ENCODE measurements at places on chromosomes 7 and 10. TPM values are rescaled to one million over a fixed set of nuclear protein-coding genes. Genes with fewer than 3 reads are reported as not detected.

GNAT3 gene
- total RNA-seq, result not detected

TFPI2 gene
- not detected for total RNA-seq

CLDN3 gene
- total RNA-seq, result not detected

WNT8B gene
- 0.43 TPM for total RNA-seq

HMX3 gene
- total RNA-seq, result not detected

TASOR2 gene
- total RNA-seq, result 45.4 TPM

STEAP4 gene
- not detected for total RNA-seq

PAPOLB gene
- total RNA-seq, result not detected

MRPL32 gene
- 75.5 TPM for total RNA-seq

RELN gene
- not detected for total RNA-seq

TMEM236 gene
- total RNA-seq, result 0.02 TPM

LRRD1 gene
- not detected for total RNA-seq

CH25H gene
- total RNA-seq, result not detected

DGKB gene
- total RNA-seq, result not detected

TMEM213 gene
- not detected for total RNA-seq

ASZ1 gene
- not detected for total RNA-seq

SCIN gene
- total RNA-seq, result 0.25 TPM

LRRN3 gene
- total RNA-seq, result 8.0 TPM

CFAP69 gene
- total RNA-seq, result 0.70 TPM

RNF32 gene
- 0.90 TPM for total RNA-seq

CEP55 gene
- total RNA-seq, result 76.0 TPM

TMEM225B gene
- 0.58 TPM for total RNA-seq

GIMAP4 gene
- 135 TPM for total RNA-seq

PNLIPRP3 gene
- total RNA-seq, result not detected

ATE1 gene
- total RNA-seq, result 23.2 TPM

MSS51 gene
- total RNA-seq, result 2.4 TPM

PHYH gene
- total RNA-seq, result 12.8 TPM

C1QL3 gene
- total RNA-seq, result not detected

ANXA8L1 gene
- total RNA-seq, result not detected

TACR2 gene
- not detected for total RNA-seq

AOAH gene
- 10.0 TPM for total RNA-seq

GIGYF1 gene
- total RNA-seq, result 40.3 TPM

GIMAP8 gene
- total RNA-seq, result 9.6 TPM

PLAC9 gene
- total RNA-seq, result not detected

CYP2C19 gene
- total RNA-seq, result not detected

CREB3L2 gene
- total RNA-seq, result 28.7 TPM

NUTM2E gene
- total RNA-seq, result 0.27 TPM

UPK3BL1 gene
- not detected for total RNA-seq

EPHA1 gene
- 2.4 TPM for total RNA-seq

IFIT1 gene
- total RNA-seq, result 6.5 TPM

PDCD11 gene
- total RNA-seq, result 73.8 TPM

PNLIPRP1 gene
- total RNA-seq, result not detected

ADAM12 gene
- total RNA-seq, result 1.7 TPM

DPP6 gene
- total RNA-seq, result not detected

TAS2R60 gene
- total RNA-seq, result not detected

CUZD1 gene
- 1.7 TPM for total RNA-seq

LRIT2 gene
- total RNA-seq, result not detected

POLR3A gene
- 19.3 TPM for total RNA-seq

ATG9B gene
- 6.9 TPM for total RNA-seq

PRSS37 gene
- total RNA-seq, result not detected

GGCT gene
- total RNA-seq, result 76.8 TPM

CYP3A4 gene
- not detected for total RNA-seq

SPDYE2B gene
- total RNA-seq, result not detected

CDHR1 gene
- 1.1 TPM for total RNA-seq

Data from activated CD4-positive, alpha-beta T cell treated with anti-CD3 and anti-CD28 coated beads for 36 hours (primary cell).